Vagina (tissue), 2 donors: ENCODE measurements at places on chromosomes 4 and X.

DNA sequence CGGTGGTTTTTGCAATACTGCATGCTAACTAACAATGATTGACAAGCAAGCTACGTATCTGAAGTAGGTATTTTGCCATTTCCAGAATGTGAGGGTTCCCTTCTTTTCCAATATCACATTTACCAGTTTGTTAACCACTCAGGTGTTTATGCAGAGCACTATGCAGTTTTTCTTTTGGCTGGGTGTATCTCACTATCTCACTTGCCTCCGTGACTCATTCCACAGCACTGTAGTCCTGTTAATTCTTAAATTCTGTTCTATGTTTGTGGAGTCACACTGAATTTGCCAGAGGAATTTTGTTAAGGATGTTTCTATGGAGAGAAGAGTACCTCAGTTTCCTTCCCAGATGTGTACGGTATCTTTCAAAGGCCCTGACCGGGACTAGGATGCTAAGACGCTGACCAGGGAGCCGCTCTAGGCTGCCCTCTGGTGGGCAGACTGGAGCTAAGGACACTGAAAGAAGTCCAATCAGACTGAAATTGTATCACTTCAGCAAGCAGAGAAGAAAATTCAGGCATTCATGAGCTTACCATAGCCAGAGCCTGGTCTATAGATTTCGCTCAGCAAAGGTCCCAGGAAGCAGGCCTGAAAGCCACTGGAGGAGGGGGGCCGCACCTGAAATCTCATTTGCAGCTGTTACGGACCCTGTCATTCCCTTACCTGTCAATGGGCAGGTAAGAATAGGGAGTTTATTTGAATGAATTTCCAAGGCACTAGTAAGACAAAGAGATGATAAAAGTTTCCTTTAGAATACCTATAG lies 388.4 kb upstream of the SPOCK3 start:
- H3K36me3 ChIP-seq, result no peaks in the 10 kb centered on the region
- DNase-seq, result no peak
- H3K27ac ChIP-seq, result no peak overlapping the region
- no peaks in the 10 kb centered on the region for H3K27me3 ChIP-seq
- no peak overlapping the region for H3K4me3 ChIP-seq

DNA sequence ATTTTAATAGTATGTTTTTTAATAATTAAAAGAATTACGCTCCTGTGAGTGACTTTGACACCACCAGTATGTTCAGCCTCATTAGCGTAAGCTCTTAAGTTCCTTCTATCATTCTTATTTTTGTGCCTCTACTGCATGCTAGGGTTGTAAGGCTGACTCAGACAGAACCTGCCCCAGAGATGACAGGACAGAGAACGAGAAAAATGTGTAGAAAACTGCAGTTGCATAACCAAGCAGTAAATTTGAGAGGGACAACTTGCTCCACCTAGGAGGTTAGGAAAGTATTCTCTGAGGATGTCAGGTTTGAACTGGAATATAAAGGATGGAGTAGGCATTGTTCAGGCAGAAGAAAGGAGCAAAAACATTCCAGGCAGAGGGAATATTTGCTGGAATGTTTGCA lies 98.7 kb downstream of the NFKB1 start:
- no peak for DNase-seq
- H3K4me3 ChIP-seq, result no peak overlapping the region
- H3K27ac ChIP-seq, result no peak overlapping the region
- no peaks in the 10 kb centered on the region for H3K27me3 ChIP-seq

- H3K36me3 ChIP-seq, result no peaks in the 10 kb centered on the region
- DNase-seq, result no peak
- no peaks in the 10 kb centered on the region for H3K27me3 ChIP-seq
- no peak overlapping the region for H3K27ac ChIP-seq
- H3K4me3 ChIP-seq, result peak overlapping the region; percentile 23
- no peaks in the 10 kb centered on the region for H3K4me1 ChIP-seq
Measured at GRCh38 chrX:55056820-55057674, 17.8 kb upstream of the PAGE2B start.

DNA sequence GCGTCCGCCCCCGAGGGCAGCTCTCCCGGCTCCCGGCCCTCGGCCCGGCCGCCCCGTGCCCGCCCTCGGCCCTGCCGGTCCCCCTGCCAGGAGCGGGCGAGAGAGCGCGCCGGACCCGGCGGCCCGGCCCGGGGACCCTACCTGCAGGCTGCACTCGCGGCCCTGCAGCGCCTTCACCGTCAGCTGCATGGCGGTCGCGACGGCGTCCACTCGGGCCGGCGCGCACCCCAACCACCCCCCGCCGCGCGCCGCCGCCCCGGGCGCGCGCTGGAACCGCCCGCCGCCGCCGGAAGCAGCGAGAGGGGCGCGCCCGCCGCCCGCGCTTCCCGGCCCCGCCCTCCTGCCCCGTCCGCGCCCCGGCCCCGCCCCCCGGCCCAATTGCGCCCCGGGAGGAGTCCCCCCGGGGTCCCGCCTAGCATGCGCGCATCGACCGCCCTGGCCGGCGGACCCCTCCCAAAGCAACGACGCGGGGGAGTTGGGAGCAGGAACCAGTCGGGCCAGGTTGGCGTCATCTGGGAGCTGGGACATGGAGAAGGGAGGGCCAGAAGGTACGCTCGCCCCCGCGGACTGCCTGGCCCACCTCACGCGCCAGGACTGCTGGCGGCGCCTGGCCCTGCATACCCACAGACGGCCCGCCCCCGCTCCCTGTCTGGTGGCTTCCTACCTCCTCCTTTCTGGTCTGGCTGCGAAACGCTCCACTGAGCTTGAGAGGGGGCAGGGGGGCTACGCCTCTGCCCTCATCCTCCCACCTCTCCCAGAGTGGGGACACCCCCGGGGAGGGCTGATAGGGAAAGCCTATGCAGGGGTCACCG lies at the start of gene UBL4A:
Gene UBL4A (minus strand): TSS at position 220 of the 812 bp plus-strand sequence. CDS start 31 bp downstream, at position 189.
- no peak for DNase-seq
- no peaks in the 10 kb centered on the region for H3K36me3 ChIP-seq
- H3K27me3 ChIP-seq, result no peaks in the 10 kb centered on the region
- peaks cover 29% of the 10 kb centered on the region for H3K4me1 ChIP-seq
- H3K4me3 ChIP-seq, result peak within 1 kb of the TSS; percentile 67

DNA sequence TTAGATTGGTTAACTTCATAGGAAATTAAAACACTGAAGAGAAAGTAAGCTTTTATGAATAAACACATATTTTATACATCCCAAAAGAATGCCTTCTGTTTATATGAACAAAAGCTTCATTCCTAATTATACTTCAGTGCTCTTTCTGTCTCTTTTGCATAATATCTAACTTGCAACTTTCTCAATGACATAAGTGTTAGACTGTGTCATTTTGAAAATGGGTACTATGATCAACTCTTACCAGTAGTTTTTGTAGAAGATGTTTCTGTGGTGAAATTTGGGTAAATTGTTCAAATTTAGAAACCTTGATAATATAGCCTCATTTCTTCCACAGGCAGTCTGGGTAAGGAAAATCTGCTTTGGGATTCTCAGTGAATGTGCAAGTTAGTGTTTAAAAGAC lies 991.4 kb downstream of the CCSER1 start:
- no peaks in the 10 kb centered on the region for H3K36me3 ChIP-seq
- no peaks in the 10 kb centered on the region for H3K4me1 ChIP-seq
- no peak overlapping the region for H3K27ac ChIP-seq
- H3K27me3 ChIP-seq, result no peaks in the 10 kb centered on the region
- DNase-seq, result no peak

DNA sequence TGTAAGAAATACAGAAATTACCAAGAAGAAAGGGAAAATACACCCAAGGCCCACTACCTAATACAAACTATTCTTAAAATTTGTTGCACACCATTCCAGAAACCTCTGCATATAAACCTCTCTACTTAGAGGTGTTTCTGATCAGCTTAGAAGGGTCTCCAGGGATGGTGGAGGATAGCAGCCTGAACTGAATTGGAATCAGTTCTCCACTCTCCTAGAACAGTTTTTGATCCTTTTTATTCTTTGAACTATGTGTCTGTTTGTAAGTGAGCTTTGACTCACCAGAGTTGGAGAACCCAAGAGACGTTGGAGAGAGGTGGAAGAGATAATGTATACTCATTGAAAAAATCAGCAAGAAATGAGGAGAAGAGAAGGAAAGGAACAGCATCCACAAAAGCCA lies 96.6 kb upstream of the OTUD4 start:
- no peaks in the 10 kb centered on the region for H3K36me3 ChIP-seq
- peaks cover 12% of the 10 kb centered on the region for H3K4me1 ChIP-seq
- no peak for DNase-seq
- no peak overlapping the region for H3K4me3 ChIP-seq

GRCh38 chrX:22922961-22923360 lies 76.8 kb upstream of the DDX53 start:
- H3K4me1 ChIP-seq, result no peaks in the 10 kb centered on the region
- H3K27ac ChIP-seq, result no peak overlapping the region
- no peaks in the 10 kb centered on the region for H3K36me3 ChIP-seq

GRCh38 chrX:2820136-2820771 lies 8.5 kb upstream of the GYG2 start:
- no peak for DNase-seq
- H3K4me1 ChIP-seq, result no peaks in the 10 kb centered on the region
- no peak overlapping the region for H3K4me3 ChIP-seq
- H3K27me3 ChIP-seq, result no peaks in the 10 kb centered on the region
- no peaks in the 10 kb centered on the region for H3K36me3 ChIP-seq
- H3K27ac ChIP-seq, result no peak overlapping the region

- no peak for DNase-seq
- no peaks in the 10 kb centered on the region for H3K4me1 ChIP-seq
- no peaks in the 10 kb centered on the region for H3K27me3 ChIP-seq
- H3K4me3 ChIP-seq, result no peak overlapping the region
Measured at GRCh38 chrX:45699158-45699557, 498.5 kb upstream of the DIPK2B start.

- no peaks in the 10 kb centered on the region for H3K36me3 ChIP-seq
- no peak for DNase-seq
- peak overlapping the region; percentile 75 for H3K27ac ChIP-seq
- H3K27me3 ChIP-seq, result no peaks in the 10 kb centered on the region
Measured at GRCh38 chr4:6658209-6658595, 17.7 kb downstream of the MRFAP1 start.

DNA sequence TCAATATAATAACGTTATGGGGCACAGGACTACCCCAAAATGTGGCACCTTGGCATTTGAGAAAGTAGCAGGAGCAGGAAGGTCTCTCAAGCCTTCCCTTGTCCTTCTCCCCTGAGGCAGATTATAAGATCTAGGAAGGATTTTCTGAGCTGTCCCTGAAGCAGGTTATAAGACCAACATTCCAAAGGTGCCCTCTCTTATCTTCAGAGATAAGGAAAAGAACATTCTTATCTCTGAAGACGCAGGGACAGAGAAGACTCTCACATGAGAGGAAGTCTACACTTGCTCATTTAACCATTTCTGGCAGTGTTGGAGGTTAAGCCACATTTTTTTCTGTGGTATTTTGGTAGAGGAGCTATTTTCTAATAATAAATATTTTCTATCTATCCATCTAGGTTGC lies 437.9 kb upstream of the MAOA start:
- H3K27me3 ChIP-seq, result no peaks in the 10 kb centered on the region
- H3K27ac ChIP-seq, result no peak overlapping the region
- H3K4me1 ChIP-seq, result no peaks in the 10 kb centered on the region
- DNase-seq, result no peak

GRCh38 chrX:145729635-145730034 lies 88.0 kb upstream of the SLITRK2 start:
- no peak for DNase-seq
- no peaks in the 10 kb centered on the region for H3K27me3 ChIP-seq
- no peak overlapping the region for H3K4me3 ChIP-seq
- H3K4me1 ChIP-seq, result no peaks in the 10 kb centered on the region

DNA sequence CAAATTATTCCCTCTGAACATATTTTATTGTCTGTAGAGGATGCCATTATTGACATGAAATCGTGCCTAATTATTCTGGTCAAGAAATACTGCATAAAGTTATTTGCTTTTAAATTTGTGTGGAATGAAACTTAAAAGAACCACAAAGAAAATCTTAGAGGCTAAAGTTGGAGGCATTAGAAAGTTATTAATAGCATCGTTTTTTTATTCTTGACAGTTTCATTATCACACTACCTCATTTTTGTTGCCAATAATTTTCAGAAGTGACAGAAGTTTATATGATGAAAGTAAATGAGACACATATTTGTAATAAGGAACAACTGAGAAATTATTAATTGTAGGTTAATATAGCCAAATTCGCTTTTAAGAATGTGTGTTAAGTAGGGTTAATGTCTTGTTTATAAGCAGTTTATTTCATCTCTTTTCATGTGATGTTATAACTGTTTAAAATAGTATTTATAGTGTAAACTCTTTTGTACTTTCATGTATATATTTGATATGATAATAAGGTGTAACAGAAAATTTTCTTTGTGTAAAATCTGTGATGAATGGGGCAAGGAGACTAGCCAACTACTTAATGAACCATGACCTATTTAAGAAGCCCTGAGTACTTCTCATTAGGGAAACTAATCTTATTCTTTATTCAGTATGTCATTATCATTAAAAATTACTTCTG lies 54.5 kb upstream of the GRIA2 start:
- H3K36me3 ChIP-seq, result no peaks in the 10 kb centered on the region
- DNase-seq, result no peak
- no peaks in the 10 kb centered on the region for H3K27me3 ChIP-seq
- H3K4me3 ChIP-seq, result no peak overlapping the region
- H3K27ac ChIP-seq, result no peak overlapping the region

- H3K4me1 ChIP-seq, result peaks cover 7% of the 10 kb centered on the region
- H3K27me3 ChIP-seq, result no peaks in the 10 kb centered on the region
- no peak for DNase-seq
- no peak overlapping the region for H3K27ac ChIP-seq
- no peaks in the 10 kb centered on the region for H3K36me3 ChIP-seq
Measured at GRCh38 chr4:16608123-16608522, 290.3 kb downstream of the LDB2 start.

DNA sequence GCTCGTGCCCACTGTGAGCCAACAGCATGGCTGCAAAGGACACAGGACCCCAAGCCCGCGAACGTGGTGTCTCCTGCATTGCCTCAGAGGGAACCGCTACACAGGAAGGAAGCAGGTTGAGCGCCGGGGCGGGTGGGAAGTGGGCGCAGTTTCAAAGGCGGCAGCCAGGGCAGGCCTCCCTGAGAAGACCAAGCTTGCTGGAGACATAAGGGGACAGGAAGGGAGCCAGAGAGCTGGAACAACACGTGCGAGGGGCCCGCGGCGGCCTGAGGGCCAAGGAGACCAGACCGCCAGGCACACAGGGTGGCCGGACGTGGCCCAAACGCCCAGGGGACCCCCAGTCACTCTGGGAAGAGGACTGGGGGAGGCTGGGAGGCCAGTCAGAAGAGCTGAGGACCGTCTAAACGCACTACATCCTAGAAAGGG lies 32.0 kb downstream of the CTBP1 start:
- no peaks in the 10 kb centered on the region for H3K36me3 ChIP-seq
- no peaks in the 10 kb centered on the region for H3K27me3 ChIP-seq
- H3K4me3 ChIP-seq, result no peak overlapping the region
- no peak for DNase-seq
- peaks cover 53% of the 10 kb centered on the region for H3K4me1 ChIP-seq

GRCh38 chr4:128560754-128561495 lies 248.6 kb upstream of the JADE1 start:
- no peak overlapping the region for H3K27ac ChIP-seq
- DNase-seq, result no peak
